Activated T-cell treated with anti-CD3 and anti-CD28 coated beads for 24 hours (primary cell): ENCODE measurements at places on chromosomes 5 and 9.

- DNase-seq, result no peak
Observed at GRCh38 chr5:104345222-104346016, 782.8 kb upstream of the NUDT12 start.

- no peak for DNase-seq
Observed at GRCh38 chr5:87321605-87322004, 53.9 kb downstream of the RASA1 start.

DNA sequence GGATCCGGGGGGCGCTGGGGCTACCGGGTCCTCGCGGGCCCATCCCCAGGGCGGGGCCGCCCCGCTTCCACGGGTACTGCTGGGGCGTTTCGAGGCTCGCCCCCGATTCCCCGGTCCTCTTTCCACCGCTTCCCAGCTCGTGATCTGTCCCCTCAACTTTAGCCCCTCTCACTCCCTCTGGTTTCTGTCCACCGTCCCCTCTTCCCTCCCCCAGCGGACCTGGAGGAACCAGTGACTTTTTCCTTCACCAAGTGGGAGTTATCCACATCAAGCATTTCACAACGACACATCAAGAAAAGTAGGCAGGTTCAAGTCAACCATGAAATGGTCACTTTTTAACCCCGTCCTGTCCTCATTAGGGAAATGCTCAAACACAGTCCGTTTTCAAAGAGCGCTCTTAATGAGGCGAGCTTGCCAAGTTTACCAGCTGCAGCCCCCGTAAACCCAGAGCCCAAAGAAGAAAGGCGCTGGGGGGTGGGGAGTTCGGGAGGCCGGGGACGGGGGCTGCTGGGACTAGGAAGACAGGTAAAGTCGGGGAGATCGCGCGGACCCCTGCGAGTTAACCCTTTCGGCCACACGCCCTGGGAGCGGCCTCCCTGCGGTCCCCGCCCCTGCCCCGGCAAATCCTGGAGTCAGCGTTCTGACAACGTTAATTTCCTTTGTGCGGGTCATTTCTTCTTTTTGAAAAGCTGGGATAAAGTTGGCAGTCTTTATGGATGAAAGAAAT, 2.1 kb upstream of the NFIB start:
- DNase-seq, result no peak

DNA sequence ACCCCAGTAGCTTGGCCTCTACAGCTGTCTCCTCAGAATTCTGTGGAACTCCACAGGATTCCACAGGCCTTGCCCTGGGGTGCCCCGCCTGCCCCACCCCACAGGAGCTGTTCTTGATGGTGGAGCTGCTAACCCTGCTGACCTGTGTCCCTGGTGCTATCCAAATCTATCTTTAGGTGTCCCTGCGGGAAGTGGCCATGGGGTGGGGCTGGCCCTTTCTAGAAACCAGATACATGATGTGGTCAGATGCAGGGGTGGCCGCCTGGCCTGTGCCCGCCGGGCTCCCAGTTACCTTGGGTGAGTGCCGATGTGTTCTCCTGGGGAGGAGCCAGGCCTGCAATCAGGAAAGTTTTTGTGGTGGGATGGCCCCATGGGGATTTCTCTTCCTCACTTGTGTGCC, 34.2 kb downstream of the WNK2 start:
- no peak for DNase-seq

GRCh38 chr5:55902696-55903095, 51.5 kb downstream of the IL31RA start:
- no peak for DNase-seq

DNA sequence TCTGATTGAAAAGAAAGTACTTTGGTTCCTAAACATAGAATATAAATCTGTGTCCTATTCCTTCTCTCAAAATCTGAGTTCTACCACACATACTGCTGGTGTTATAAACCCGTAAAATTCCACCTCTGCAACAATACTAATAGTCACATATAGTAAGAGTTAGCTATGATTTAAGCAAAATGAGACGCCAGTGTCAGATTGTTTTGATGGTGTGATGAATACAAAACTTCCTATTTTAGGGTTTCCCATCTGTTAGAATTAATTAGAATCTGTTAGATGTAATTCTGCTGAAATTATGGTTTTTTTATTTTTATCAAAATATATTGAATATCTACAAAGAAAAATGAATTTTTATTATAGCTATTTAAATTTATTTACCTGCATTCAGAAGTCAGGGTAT, 26.7 kb downstream of the ARSK start:
- no peak for DNase-seq

GRCh38 chr9:136244969-136245218, 718 bp downstream of the QSOX2 start:
- no peak for DNase-seq

- DNase-seq, result no peak
Observed at GRCh38 chr9:12801663-12802062, 26.8 kb downstream of the LURAP1L start.

DNA sequence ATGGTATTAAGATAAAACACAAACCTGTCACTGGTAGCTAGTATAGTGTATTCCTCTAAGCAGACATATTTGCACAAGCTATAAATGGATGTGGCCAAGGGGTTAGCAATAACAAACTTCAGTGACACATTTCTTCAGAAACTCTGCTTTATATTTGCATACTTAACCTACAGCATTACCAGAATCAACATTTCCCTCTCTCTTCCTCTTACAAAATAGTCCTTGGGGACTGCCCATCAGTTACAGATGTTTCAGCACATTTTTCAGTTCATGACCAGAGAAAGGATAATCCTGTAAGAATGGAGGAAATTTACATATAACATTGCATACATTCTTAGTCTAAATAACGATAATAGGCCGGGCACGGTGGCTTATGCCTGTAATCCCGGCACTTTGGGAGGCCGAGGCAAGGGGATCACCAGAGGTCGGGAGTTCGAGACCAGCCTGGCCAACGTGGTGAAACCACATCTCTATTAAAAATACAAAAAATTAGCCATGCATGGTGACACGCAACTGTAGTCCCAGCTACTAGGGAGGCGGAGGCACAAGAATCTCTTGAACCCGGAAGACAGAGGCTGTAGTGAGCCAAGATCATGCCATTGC, 25.3 kb upstream of the SLC1A1 start:
- DNase-seq, result no peak
